ENCODE measurements at places on chromosomes 2 and 18. TPM values are rescaled to one million over a fixed set of nuclear protein-coding genes. Genes with fewer than 3 reads are reported as not detected.

DNA sequence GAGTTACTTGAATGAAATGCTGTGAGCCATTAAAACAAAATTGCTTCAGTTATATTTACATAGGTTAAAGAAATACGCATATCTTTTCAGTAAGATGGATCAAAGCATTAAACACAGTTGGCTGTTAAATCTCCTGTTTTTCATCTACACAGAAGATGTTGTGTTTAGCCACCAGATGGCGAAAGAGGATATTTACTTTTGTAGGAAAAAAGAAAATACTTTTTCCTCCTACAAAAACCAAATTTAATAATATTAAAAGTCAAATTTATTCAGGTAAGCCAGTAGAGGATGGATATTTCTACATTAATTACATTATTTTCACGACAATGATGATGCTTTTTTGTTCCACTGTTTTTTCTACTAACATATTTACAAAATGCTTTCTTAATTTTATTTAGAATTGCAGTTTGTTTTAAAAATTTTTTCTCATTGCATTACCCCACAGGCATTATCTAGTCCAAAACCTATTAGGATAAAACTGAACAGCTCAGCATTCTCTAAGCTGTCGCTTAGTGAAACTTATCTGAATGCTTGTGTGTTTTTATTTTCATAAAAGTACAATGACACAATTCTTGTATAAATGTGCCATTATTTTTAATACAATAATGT is 173.7 kb downstream of the ASXL3 start:
- DNase-seq = no peak

DNA sequence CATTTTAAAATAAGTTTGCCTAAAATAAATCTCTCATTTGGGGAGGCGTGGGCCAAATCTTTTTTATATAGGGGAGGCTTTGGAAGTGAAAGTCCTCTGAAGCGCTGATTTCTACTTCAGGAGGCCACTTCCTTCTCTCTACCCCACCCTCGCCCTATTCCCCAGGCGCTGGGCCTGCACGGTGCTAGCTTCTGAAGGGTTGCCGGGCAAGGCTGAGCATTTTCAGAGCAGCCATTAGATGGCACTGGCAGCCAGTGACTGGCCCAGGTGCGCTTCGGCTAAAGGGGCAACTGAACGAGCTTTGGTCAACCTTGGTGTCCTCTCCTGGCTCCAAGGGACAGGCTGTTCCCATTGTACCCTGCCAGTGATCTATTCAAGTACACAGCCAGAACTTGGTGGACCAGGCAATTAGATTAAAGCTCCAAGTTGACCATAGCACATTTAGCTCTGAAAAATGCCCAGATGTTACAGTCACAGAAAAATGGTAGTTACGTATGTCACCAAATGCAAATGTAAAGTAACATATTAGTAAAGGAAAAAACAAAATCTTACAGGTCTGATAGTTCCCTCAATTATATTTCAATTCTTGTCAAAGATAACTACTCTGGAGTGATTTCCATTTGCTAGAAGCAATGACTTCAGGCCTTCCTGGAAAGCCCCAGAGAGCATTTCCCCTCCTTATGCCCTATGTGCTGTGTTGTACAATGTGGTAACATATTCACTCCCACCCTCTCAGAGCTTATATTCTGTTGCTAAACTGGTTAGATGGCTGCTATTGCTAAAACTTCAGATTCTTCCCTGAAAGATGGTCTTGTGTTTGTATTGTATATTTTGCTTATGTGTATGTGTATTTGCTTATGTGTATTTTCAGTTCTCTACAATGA is 2.1 kb downstream of the POMC start:
- no peak for DNase-seq

DNA sequence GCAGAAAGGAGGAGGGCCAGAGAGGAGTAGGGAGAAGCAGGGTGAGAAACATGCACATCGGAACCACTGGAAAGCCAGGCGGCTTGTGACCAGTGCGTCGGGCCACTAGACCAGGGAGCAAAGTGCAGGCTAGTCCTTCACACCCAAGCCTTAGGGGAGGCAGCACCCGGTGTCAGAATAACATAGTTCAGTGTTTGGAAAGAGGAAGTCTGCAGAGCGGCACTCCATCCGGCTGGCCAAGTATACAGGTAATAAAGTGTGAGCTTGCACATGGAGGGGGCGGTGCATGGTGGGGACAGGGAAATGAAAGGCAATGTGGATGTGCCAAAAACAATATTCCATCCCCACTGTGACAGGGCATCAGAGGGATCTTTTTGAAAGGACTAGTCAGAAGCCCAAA is 69.7 kb downstream of the ZNF521 start:
- no peak for DNase-seq

DNA sequence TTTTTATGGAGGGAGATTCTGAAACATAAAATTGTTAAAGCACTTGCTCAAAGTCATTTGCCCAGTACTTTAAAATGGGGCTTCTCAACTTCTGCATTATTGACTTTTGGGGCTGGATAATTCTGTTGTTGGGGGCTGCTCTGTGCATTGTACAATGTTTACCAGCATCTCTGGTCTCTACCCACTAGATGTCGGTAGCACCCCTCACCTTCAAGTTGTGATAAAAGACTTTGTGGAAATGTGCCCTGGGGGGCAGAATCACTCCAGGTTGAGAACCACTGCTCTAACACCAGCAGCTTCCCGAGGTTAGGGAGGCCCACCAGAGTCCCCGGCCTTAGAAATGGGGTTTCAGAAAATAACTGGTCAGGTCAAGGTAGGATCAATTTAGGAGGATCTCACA is 26.8 kb upstream of the CUL3 start:
- no peak for DNase-seq

DNA sequence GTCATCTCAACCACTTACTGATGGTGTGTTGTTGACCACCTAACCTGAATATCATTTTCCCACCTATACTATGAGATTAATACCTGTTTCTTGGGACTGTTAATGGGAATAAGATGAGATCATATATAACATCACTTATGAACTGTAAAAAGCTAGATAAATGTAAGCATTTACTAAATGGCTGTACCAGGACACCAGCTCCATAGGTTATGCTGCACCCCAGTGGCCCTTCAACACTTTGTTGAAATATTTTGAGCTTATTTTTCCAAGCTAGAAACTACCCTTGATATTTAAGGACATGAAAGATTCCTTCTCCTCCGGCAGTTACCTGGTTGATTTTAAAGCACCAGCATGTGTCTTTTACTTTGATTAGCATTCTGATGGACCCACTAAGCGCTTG is 138.0 kb upstream of the CDCA7 start:
- DNase-seq = no peak

DNA sequence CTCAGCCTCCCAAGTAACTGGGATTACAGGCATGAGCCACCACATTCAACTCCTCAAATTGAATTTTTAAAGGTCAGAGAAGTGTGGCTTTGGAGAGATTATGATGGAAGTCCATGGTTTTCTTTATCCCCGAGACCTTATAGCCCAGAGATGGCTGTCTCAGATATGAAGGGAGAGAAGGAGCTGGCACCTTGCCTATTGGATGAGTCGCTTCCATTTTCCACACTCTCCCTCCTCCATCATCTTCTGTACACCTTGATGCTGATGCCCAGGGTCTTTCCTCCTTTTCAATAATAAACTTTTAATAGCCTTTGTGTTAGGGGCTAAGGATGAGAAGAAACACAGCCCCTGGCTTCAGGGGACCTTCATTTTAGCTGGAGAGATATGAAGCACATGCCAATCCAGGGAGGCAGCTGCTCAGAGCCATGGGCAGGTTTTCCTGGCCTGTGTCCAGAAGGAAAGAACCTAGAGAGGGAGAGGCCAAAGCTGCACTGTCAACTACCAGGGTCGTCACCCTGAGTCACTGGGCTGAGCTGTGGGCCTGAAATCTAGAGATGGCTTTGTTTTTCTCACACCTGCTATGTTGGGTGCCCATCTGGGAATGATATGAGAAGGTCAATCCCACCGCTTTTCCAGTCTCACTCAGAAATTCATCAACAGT is 146.0 kb upstream of the SERTAD2 start:
- no peak for DNase-seq

- DNase-seq = no peak
These were observed 77.1 kb downstream of the CMPK2 start for GRCh38 chr2:6788614-6789013.

GRCh38 chr2:172974762-172975161 is 100.9 kb upstream of the MAP3K20 start:
- DNase-seq = no peak

The KIAA1328 gene
- 9.8 TPM for polyA plus RNA-seq

The AGAP1 gene
- polyA plus RNA-seq = 18.0 TPM

The SAG gene
- 0.07 TPM for polyA plus RNA-seq

The CXCR1 gene
- polyA plus RNA-seq = not detected

Data from right renal cortex interstitium (tissue), 3 donors.